CD4-positive, CD25-positive, alpha-beta regulatory T cell (primary cell): ENCODE measurements at places on chromosomes 2 and 18. TPM values are rescaled to one million over a fixed set of nuclear protein-coding genes. Genes with fewer than 3 reads are reported as not detected.

Gene TRIP12
- polyA plus RNA-seq: 50.3 TPM

Gene DSC1
- polyA plus RNA-seq: 0.14 TPM

Gene THAP4
- 40.0 TPM for polyA plus RNA-seq

Gene RELCH
- 10.0 TPM for polyA plus RNA-seq

Gene TSPYL6
- polyA plus RNA-seq: not detected

Gene ZNF521
- not detected for polyA plus RNA-seq

Gene BMP10
- polyA plus RNA-seq: not detected

Gene VIT
- polyA plus RNA-seq: not detected

Gene DNMT3A
- 8.1 TPM for polyA plus RNA-seq

Gene FAM228A
- polyA plus RNA-seq: not detected

Gene ZNF396
- 0.57 TPM for polyA plus RNA-seq

Gene CYP26B1
- polyA plus RNA-seq: not detected

Gene SERPINB11
- not detected for polyA plus RNA-seq

Gene ZBTB14
- 16.8 TPM for polyA plus RNA-seq

Gene CDH19
- polyA plus RNA-seq: not detected

Gene TCF23
- polyA plus RNA-seq: not detected

Gene HAAO
- polyA plus RNA-seq: 0.27 TPM

Gene TRIM54
- polyA plus RNA-seq: 0.10 TPM

Gene SF3B6
- 245 TPM for polyA plus RNA-seq

Gene SERPINB12
- not detected for polyA plus RNA-seq

Gene RPL31
- 4,367 TPM for polyA plus RNA-seq

Gene ZC3H6
- 5.1 TPM for polyA plus RNA-seq

Gene COPS8
- 80.8 TPM for polyA plus RNA-seq

Gene LYG2
- polyA plus RNA-seq: not detected
